ENCODE measurements at places on chromosomes 6 and 20.

DNA sequence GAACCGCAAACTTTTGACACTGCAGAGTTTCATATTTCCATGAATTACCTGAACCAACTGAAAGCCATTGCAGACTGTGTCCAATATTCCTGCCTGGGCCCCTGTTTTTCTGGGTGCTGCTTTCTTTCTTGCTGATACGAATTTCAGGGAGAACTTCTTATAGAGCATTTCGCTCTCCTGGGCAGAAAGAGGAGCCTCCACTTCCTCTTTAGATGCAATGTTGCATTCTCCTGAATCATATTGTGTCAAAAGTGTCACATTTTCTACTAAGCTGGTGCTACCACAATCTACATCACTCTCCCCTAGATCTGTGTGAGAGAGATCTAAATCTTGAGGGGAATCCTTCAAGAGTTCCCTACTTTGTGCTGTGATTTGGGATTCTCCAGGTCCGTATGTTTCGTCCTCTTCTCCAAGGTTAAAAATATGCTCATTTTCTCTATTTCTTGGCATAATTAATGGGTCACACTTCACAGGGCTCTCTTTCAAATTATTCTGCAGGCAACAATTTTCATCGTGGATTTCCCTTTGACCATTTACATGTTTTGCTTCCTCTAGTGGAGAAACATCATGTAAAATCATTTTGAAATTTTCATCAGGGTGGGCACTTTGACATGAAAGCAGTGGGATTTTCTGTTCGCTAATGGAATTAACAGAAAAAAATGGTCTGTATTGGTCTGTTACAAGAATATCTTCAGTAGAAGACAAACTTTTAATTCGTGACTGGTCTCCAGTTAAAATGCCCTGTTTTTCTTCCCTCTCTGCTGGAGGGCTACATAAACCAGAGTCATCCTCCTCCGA is 102.3 kb downstream of the DST start:
- DNase-seq: no peak

DNA sequence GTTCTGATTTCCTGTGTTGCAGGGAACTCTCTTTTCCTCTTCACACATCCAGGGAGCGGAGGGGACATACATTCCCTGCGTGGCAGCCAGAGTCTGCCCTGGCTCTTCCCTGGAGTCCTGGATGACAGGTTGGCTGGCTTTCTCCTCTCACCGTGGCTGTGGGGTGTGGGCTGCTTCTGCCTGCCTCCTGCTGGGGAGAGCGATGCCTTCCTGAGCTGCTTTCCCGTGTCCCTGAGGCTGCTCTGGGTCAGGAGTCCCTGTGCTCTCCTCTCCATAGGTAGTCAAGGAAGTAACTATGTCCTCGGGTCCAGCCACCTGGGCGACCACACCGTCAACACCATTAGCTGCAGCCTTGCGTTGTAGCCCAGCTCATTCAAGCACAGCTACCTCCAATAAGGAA is 451.7 kb downstream of the QKI start:
- no peak for DNase-seq

GRCh38 chr6:21599051-21599696 is 5.6 kb downstream of the SOX4 start:
- DNase-seq: no peak

GRCh38 chr6:125191916-125192609 is 38.5 kb downstream of the TPD52L1 start:
- peak; percentile 65 for DNase-seq

DNA sequence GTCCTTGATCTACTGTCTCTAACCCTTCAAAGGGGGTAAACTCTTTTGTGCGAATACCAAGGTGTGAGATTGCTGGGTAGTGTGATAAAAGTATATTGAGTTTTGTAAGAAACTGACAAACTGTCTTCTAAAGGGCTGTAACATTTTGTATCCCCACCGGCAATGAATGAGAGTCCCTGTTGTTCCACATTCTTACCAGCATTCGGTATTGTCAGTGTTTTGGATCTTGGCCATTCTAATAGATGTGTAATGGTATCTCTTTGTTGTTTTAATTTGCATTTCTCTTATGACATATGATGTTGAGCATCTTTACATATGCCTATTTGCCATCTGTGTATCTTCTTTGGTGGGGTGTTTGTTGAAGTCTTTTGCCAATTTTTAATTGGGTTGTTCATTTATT is 1090.7 kb downstream of the KIF16B start:
- DNase-seq: no peak

- DNase-seq: no peak
Measured at GRCh38 chr20:62205618-62206387, 14.3 kb downstream of the HRH3 start.

GRCh38 chr20:891058-891705 is 25.0 kb downstream of the ANGPT4 start:
- DNase-seq: no peak

- DNase-seq: no peak
Measured at GRCh38 chr20:50116368-50116999, 3.5 kb upstream of the UBE2V1 start.

DNA sequence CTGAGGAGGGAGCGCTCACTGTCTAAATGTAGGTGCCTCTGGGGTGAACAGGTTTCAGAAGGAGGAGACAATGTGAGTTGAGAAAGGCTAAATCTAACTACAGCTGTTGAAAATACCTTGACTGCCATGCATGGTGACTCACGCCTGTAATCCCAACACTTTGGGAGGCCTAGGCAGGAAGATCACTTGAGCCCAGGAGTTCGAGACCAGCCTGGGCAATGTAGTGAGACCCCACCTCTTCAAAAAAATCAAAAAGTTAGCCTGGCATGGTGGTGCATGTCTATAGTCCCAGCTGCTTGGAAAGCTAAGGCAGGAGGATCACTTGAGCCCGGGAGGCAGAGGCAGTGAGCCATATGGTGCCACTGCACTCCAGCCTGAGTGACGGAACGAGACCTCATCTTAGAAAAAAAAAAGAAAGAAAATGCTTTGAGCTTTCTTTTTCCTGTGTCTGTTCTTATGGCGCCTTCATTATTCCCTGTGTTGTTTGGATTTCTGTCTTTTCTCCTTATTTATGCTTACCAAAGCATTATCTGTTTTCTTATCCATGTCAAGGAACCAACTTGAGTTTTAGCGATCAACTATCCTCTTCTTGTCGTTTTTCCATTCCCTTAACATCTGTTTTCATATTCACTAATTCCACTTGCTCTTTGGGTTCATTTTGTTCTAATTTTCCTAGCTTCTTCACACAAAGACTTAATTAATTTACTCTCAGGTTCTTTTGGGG is 8.5 kb downstream of the SLC2A10 start:
- no peak for DNase-seq

DNA sequence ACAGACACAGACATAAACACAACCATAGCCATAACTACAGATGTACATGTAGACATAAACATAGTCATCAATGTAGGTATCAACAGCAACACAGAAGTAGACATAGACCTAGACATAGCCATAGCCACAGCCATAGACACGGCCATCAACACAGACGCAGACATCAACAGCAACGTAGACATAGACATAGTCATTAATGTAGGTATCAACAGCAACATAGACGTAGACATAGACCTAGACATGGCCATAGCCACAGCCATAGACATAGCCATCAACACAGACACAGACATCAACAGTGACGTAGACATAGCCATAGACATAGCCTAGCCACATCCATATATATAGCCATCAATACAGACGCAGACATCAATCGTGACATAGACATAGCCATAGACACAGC is 258.3 kb upstream of the FOXQ1 start:
- DNase-seq: no peak

- no peak for DNase-seq
Measured at GRCh38 chr20:62831361-62831788, 14.5 kb downstream of the COL9A3 start.

GRCh38 chr6:21359926-21360325 is 233.6 kb upstream of the SOX4 start:
- DNase-seq: no peak

- DNase-seq: peak; percentile 29
Measured at GRCh38 chr6:131062241-131063027, 611 bp downstream of the EPB41L2 start.

- DNase-seq: peak; percentile 65
Measured at GRCh38 chr6:37525460-37526357, 26.0 kb upstream of the CCDC167 start.

DNA sequence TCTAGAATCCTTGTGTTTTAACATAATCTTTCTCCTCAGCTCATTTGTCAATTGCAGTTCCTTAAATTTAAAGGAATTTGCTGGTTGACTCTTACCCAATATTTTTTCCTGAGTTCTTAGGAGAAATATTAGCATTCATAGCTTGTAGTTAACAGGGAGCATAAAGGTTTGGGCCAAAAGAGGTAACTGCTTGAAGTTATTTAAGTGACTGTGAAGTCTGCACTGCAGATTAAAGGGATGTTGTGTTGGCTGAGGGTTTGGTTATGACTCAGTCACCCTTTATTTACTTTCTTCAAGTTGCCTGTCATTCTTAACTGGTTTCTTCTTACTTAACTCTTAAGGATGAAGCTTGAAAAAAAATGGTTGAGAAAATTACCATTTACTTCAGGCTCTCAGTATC is 220.3 kb upstream of the LAMP5 start:
- DNase-seq: peak; percentile 28

DNA sequence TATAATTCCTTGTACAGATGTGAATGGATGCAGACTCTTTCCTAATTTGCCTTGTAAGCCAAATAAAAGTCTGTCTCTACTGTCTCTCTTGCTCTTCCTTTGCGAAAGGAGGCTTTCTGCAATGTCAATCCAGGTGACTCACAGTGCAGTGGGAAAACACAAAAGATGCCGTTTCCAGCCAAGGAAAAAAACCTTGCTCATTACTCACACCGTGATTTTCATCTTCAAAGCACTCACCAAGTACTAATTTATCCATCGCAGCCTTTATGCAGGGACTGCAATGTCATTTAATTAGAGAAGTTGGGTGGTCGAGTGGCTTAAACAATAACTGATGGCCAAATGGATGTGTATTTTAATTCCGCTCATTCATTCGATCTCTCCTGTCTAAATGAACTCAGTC is 23.8 kb downstream of the SAYSD1 start:
- no peak for DNase-seq

GRCh38 chr6:39420300-39421265 is 98.1 kb upstream of the KCNK16 start:
- DNase-seq: no peak

DNA sequence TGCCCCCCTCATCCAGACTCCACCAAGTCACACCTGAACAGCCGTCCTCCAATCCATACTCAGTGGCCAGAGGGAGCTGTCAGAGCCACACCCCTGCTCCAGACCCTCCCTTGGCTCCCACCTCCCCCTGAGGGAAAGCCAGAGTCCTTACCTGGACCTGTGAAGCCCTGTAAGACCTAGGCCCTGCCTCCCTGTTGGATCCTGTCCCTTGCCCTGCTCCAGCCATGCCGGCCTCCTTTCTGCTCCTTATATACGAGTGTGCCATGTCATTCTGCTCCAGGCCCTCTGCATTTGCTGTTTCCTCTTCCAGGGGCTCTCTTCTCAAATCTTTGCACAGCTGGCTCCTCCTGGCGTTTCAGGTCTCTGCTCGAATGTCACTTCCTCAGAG is 100.3 kb upstream of the MYL9 start:
- DNase-seq: no peak

DNA sequence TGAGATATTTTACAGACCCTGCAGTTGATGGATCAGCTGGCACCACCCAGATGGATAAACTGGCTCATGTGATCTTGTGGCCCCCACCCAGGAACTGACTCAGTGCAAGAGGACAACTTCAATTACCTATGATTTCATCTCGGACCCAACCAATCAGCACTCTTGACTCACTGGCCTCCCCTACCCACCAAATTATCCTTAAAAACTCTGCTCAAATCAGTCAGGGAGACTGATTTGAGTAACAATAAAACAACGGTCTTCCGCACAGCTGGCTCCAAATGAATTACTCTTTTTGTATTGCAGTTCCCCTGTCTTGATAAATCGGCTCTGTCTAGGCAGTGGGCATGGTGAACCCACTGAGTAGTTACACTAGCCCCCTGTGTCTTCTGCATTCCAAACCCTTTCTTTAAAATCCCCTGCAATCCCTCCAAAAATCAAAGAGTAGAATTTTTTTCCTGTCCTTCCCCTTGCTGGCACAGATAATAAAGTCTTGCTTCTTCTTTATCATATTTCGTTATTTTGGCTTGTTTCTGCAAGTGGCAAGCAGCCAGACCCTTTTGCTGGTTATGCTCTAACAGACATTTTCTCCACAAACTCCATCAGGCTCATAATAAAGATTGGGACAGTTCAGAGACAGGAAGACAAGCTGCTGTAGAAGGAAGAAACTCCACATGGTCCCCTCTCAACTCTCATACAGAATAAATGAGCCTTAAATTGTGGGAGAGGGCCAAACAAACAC is 48.3 kb downstream of the OR2B6 start:
- no peak for DNase-seq

- no peak for DNase-seq
Measured at GRCh38 chr20:49660912-49661311, 52.8 kb downstream of the B4GALT5 start.

- no peak for DNase-seq
Measured at GRCh38 chr6:124164343-124164742, 360.7 kb downstream of the NKAIN2 start.

DNA sequence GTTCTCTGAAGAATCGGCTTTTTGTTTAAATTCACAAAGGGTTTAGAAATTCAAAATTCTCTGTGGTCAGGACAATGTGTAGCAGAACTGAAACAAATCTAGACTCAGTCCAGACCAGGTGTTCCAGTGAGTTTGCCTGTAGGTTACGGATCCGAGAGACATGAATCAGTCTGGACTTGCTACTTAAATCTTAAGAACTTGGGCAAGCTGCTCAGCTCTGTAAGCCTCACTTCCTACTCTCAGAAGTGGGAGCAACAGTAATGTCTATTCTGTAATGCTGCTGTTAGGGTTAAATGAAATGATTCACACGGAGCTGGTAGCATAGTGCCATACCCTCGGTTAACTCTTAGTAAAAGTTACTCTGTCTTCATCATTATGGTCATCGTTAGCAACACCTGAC is 37.7 kb downstream of the HECA start:
- no peak for DNase-seq

GRCh38 chr20:52405417-52405816 is 213.8 kb upstream of the ZFP64 start:
- no peak for DNase-seq

GRCh38 chr20:59246691-59247400 is 53.6 kb upstream of the EDN3 start:
- DNase-seq: no peak

GRCh38 chr6:15033850-15034203 is 212.0 kb upstream of the JARID2 start:
- no peak for DNase-seq

- DNase-seq: no peak
Measured at GRCh38 chr6:156827382-156827781, 50.2 kb downstream of the ARID1B start.

DNA sequence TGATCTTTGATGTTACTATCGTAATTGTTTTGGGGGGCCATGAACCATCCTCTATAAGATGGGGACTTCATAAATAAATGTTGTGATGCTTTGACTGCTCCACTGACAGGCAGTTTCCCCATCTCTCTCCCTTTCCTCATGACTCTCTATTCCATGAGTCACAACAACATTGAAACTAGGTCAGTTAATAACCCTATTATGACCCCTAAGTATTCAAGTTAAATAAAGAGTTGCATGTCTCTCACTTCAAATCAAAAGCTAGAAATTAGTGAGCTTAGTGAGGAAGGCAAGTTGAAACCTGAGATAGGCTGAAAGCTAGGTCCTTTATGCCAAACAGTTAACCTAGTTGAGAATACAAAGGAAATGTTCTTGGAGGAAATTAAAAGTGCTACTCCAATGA is 491.0 kb downstream of the HAO1 start:
- no peak for DNase-seq

All from AG08396 (cell line).